ENCODE measurements at places on chromosomes 12 and 14.
A peak's percentile ranks its signal among the peaks of the same experiment; 100 is the strongest.

- DNase-seq: no peak
- no peaks in the 10 kb centered on the region for H3K36me3 ChIP-seq
- H3K4me1 ChIP-seq: peaks cover 13% of the 10 kb centered on the region
- H3K4me3 ChIP-seq: no peak overlapping the region
- no peak overlapping the region for H3K27ac ChIP-seq
- H3K27me3 ChIP-seq: no peaks in the 10 kb centered on the region
Measured at GRCh38 chr14:89746654-89747053, 207.9 kb downstream of the EFCAB11 start.

- no peak for DNase-seq
- H3K27ac ChIP-seq: no peak overlapping the region
- H3K4me1 ChIP-seq: no peaks in the 10 kb centered on the region
- H3K36me3 ChIP-seq: no peaks in the 10 kb centered on the region
- H3K27me3 ChIP-seq: no peaks in the 10 kb centered on the region
- H3K4me3 ChIP-seq: no peak overlapping the region
Measured at GRCh38 chr12:21546716-21547115, 20.6 kb downstream of the SPX start.

DNA sequence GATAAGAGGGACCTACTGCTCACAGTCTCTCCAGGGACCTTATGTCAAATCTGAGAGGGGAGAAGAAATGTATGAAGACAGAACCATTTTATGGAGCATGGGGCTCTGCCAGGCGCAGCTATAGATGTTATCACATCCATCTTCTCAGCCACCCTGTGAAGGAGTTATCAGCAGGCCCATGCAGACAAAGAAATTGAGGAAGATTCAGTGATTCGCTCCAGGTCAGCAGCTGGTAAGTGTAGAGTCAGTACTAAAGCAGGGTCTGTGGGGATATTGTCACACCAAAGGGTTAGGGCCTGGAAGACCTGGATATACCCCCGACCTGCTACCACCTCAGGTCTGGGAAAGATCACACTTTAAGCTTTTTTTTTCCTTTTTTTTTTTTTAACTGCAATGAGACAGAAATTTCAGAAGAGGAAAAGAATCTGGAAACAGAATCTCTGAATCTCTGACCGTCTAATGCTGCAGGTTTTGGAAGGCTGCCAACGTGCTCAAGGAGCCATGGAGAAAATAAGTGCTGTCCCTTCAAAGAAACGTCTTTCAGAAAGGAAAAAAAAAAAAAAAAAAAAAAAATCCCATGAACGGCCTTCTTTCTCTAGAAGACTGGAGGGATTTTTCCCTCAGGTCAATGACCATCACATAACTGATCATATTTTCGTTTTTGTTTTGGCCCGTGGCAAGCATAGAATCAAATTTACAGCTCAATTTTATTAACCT lies 73.3 kb upstream of the PLEKHG7 start:
- no peak for DNase-seq
- H3K27me3 ChIP-seq: no peaks in the 10 kb centered on the region
- H3K4me1 ChIP-seq: no peaks in the 10 kb centered on the region
- no peak overlapping the region for H3K27ac ChIP-seq
- H3K36me3 ChIP-seq: no peaks in the 10 kb centered on the region

- no peak overlapping the region for H3K27ac ChIP-seq
- no peak overlapping the region for H3K4me3 ChIP-seq
- H3K36me3 ChIP-seq: no peaks in the 10 kb centered on the region
- no peak for DNase-seq
- no peaks in the 10 kb centered on the region for H3K27me3 ChIP-seq
Measured at GRCh38 chr14:69619012-69619411, 7.6 kb downstream of the SUSD6 start.

DNA sequence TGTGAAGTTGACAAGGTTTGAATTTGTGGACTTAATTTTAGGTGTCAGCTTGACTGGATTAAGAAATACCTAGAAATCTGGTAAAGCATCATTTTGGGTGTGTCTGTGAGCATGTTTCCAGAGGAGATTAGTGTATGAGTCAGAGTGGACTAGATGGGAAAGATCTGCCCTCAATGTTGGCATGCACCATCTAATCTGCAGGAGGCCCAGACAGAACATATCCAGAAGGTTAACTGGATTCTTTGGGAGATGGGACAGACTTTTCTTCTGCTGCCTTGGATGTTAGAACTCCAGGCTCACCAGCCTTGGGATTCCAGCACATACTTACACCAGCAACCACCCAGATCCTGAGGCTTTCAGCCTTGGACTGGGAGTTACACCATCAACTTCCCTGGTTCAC lies 14.1 kb downstream of the SGPP1 start:
- no peak for DNase-seq
- H3K4me3 ChIP-seq: no peak overlapping the region
- H3K27ac ChIP-seq: no peak overlapping the region
- H3K4me1 ChIP-seq: peaks cover 24% of the 10 kb centered on the region
- no peaks in the 10 kb centered on the region for H3K36me3 ChIP-seq

DNA sequence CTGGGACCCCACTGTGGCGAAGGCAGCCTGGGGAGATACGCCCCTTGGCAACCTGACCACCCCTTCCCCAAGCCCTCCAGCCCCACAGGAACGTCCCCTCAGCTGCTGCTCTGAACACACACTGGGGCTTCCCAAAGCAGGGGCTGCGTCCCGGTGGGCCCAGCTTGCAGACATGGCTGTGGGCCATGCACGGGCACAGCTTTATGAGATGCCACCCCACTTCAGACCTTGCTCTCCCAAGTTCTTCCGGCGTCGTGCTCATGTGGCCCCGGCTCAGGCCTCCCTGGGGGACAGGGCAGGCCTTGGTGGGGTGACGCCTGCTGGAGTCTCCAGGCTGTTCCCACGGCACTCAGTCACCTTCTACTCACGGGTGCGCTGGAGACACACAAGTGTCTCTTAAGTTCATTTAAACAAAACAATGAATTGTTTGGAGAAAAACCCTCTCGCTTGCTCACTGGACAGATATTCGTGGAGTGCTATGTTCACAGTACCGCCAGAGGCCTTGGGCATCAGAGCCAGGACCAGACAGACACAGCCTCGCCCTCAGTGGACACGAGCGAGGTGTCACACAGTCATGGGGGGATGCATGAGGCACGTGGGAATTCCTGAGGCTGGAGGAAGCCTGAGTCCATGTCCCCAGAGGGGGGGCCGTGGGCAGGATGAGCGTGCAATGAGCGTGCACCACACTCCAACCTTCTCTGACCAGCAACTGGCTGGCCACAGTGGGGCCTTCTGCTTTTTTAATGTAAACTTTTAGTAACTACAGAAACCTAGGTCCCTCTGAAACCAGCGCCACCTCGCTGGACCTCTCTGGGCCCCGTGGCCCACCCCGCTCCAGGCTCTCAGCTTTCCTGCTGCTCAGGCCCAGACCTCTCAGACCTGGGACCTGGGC lies 4.3 kb downstream of the GALNT9 start:
- H3K27ac ChIP-seq: no peak overlapping the region
- DNase-seq: no peak
- H3K4me1 ChIP-seq: peaks cover 5% of the 10 kb centered on the region
- no peaks in the 10 kb centered on the region for H3K36me3 ChIP-seq
- peaks cover under 1% of the 10 kb centered on the region for H3K27me3 ChIP-seq

GRCh38 chr12:124296295-124296915 lies 1.5 kb downstream of the RFLNA start:
- DNase-seq: no peak
- no peaks in the 10 kb centered on the region for H3K36me3 ChIP-seq
- H3K4me1 ChIP-seq: no peaks in the 10 kb centered on the region
- H3K27me3 ChIP-seq: no peaks in the 10 kb centered on the region
- no peak overlapping the region for H3K27ac ChIP-seq

GRCh38 chr12:89098441-89099112 lies 253.7 kb downstream of the DUSP6 start:
- no peak for DNase-seq
- H3K27ac ChIP-seq: no peak overlapping the region
- no peaks in the 10 kb centered on the region for H3K4me1 ChIP-seq
- no peaks in the 10 kb centered on the region for H3K27me3 ChIP-seq
- no peak overlapping the region for H3K4me3 ChIP-seq
- no peaks in the 10 kb centered on the region for H3K36me3 ChIP-seq

DNA sequence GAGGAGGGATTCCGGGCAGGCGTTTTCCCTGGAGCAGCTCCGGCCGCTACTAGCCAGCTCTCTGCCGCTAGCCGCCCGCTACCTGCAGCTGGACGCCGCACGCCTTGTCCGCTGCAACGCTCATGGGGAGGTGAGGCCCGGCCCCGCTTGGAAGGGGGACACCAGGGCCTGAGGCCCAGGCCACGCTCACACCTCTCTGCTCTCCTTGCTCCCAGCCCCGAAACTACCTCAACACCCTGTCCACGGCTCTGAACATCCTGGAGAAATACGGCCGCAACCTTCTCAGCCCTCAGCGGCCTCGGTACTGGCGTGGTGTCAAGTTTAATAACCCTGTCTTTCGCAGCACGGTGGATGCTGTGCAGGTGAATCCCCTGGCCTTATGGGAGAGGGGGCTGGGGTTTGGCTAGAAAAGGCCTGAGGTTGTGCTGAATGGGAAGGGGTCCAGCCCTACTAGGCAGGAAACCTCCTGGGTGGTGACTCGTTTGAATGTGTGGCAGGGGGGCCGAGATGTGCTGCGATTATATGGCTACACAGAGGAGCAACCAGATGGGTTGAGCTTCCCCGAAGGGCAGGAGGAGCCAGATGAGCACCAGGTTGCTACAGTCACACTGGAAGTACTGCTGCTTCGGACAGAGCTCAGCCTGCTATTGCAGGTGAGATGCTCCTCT lies 597 bp downstream of the RNF31 start:
- H3K4me3 ChIP-seq: peak overlapping the region; percentile 99
- H3K4me1 ChIP-seq: peaks cover 49% of the 10 kb centered on the region
- H3K27me3 ChIP-seq: no peaks in the 10 kb centered on the region
- H3K36me3 ChIP-seq: peaks cover 59% of the 10 kb centered on the region

- H3K27ac ChIP-seq: no peak overlapping the region
- no peaks in the 10 kb centered on the region for H3K36me3 ChIP-seq
- DNase-seq: no peak
- no peak overlapping the region for H3K4me3 ChIP-seq
- no peaks in the 10 kb centered on the region for H3K27me3 ChIP-seq
- H3K4me1 ChIP-seq: no peaks in the 10 kb centered on the region
Measured at GRCh38 chr12:58095002-58095401, 153.6 kb downstream of the ATP23 start.

DNA sequence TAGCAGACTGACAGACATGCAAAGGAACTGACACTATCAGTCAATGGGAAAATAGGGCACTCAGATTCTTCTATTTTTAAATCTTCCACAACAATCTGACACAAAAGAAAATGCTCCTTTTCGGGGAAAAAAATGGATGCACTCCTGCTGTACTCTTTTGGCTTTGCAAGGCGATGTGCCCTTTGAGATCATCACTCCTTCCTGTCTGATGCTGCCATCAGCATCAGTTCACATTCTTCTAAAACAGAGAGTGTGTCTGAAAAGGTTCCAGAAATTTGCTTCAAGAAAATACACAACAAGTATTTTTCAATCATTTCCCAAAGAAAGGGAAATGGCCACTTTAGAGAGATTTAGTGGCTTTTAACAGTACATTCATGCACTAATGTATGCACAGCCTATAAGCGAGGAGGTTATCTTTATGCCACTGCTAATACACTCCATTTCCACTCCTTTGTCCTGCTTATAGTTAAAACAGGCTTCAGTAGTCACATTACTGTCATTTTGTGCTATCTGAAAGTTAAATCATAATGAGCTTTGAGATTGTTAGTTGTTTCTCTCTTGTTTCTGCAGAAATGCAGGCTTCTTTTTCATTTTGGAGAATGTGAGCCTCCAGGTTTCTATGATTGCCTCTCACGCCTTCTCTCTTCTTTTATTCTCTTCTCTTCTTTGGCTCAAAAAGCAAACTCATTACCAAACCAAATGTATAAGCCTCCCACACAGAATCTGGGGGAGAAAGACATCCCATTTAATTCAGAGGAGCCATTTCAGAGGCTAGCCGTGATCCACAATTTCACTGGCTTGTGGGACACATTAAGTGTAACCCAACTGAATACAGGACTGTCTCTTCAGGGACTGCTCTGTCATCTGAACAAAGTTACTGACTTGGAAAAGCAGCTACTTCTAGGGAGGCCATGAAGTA lies 110.9 kb upstream of the CCDC196 start:
- H3K4me3 ChIP-seq: no peak overlapping the region
- H3K36me3 ChIP-seq: no peaks in the 10 kb centered on the region
- H3K27me3 ChIP-seq: no peaks in the 10 kb centered on the region
- H3K27ac ChIP-seq: no peak overlapping the region
- no peak for DNase-seq

- H3K4me1 ChIP-seq: no peaks in the 10 kb centered on the region
- no peak for DNase-seq
- no peak overlapping the region for H3K4me3 ChIP-seq
- H3K36me3 ChIP-seq: no peaks in the 10 kb centered on the region
- H3K27ac ChIP-seq: no peak overlapping the region
Measured at GRCh38 chr12:98814254-98814653, 169.2 kb downstream of the APAF1 start.

- no peaks in the 10 kb centered on the region for H3K27me3 ChIP-seq
- no peaks in the 10 kb centered on the region for H3K4me1 ChIP-seq
- no peak overlapping the region for H3K4me3 ChIP-seq
- DNase-seq: no peak
- H3K36me3 ChIP-seq: no peaks in the 10 kb centered on the region
Measured at GRCh38 chr14:93510056-93510455, 79.3 kb downstream of the UNC79 start.

DNA sequence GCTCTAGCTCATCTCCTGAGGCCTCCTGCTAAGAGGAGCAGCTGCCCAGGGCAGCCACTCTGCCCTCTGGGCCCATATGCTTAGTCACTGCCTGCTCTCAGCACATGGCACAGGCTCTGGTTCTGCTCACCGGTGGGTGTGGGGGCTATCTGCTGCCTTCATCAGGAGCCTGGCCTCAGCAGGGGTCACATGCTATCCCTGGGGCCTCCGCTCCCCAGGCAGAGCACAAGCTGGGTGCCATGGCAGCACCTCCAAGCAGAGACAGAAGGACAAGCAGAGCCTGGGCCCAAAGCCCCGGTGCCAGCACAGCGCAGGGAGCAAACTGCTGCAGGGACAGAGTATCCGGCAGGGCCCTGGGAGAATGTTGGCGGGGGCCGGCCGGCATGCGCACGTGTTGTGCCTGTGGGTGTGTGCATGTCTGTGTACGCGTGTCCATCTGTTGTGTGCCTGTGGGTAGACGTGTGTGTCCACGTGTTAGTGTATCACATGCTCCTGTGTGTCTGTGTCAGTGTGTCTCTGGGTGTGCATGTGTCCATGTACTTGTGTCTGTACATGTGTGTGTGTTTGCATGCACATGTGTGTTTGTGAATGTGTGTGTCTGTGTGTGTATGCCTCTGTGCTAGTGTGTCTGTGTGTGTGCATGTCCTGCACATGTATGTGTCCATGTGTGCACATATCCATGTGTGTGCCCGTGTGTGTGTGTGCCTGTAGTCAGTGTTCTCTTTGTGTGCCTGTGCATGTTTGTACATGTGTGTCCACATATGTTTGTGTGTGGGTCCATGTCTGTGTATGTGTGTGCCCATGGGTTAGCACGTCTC lies 326.9 kb downstream of the TMEM121 start:
- H3K27me3 ChIP-seq: no peaks in the 10 kb centered on the region
- no peaks in the 10 kb centered on the region for H3K36me3 ChIP-seq
- H3K4me1 ChIP-seq: peaks cover 24% of the 10 kb centered on the region
- no peak overlapping the region for H3K4me3 ChIP-seq
- H3K27ac ChIP-seq: no peak overlapping the region

- H3K27ac ChIP-seq: no peak overlapping the region
- no peak overlapping the region for H3K4me3 ChIP-seq
- peaks cover 3% of the 10 kb centered on the region for H3K27me3 ChIP-seq
- H3K4me1 ChIP-seq: no peaks in the 10 kb centered on the region
Measured at GRCh38 chr14:25092258-25092740, 42.4 kb upstream of the STXBP6 start.
